ENCODE measurements at places on chromosomes 1 and 21.

GRCh38 chr1:99677416-99677815 is 31.5 kb downstream of the PALMD start:
- DNase-seq: no peak

- no peak for DNase-seq
Observed at GRCh38 chr1:78840453-78841271, 165.9 kb downstream of the ADGRL4 start.

- peak; percentile 38 for DNase-seq
Observed at GRCh38 chr21:23887725-23888306, 1719.5 kb downstream of the MRPL39 start.

DNA sequence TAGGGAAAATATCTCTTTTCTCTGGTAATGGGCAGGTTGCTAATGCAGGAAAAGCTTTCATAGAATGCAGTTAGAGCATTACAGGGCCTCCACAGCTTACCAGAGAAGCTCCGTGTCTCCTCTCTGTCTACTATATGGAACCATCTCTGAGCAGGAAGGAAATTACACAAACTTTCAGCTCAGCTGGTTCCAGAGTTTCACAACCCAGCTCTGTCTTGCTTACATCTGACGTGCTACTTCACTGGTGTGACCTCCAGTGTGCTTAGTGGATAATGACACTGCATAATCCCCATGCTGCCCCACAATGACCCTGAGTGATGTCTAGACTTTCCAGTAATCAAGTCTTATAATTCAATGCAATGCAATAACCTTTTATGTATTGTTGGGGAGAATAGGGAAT is 4.3 kb upstream of the FGGY start:
- DNase-seq: no peak

All from stimulated activated CD4-positive, alpha-beta T cell treated with anti-CD3 and anti-CD28 coated beads, Interleukin-4, amount 100 ng/mL, for 4 hours (primary cell).